ENCODE measurements at places on chromosomes 1 and 21. TPM values are rescaled to one million over a fixed set of nuclear protein-coding genes. Genes with fewer than 3 reads are reported as not detected.

The CRYAA gene
- not detected for polyA plus RNA-seq

DNA sequence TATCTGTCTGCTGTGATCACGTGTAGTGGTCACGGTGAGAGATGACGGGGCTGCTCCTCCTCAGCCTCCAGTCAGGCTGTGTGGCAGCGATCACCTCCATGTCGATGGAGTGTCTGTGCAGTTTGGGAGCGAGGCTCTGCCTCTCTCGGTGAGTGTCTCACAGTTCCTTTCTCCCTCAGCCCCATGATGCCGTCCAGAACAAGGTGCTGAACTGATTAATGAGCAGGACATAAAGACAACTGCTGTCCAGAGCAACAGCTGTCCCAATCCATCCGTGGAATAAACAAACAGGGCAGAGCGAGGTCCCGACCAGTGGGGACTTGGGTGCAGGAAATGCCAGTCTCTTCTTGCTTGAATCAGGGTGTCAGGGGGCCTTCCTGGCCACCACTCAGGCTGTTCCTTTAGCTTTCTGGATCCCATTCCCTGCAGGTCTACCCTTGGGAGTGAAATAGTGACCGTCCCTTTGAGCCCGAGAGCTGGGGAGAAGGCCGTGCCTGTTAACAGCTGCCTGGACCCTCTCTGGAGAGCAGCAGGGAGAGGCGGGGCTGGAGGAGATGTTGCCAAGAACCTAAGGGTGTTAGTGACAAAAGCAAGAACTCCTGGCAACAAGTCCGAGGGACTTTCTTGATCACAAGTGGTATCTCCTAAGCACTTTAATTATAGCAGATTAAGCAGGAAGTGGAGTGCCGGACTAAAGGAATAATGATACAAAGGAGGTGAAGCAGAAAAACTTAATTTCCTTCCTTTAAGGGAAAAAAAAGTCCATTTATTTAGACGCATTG, 443.9 kb downstream of the KIF26B start:
- H3K4me1 ChIP-seq = no peaks in the 10 kb centered on the region
- DNase-seq = no peak
- no peaks in the 10 kb centered on the region for H3K27me3 ChIP-seq
- H3K4me3 ChIP-seq = no peak overlapping the region
- no peak overlapping the region for H3K27ac ChIP-seq

DNA sequence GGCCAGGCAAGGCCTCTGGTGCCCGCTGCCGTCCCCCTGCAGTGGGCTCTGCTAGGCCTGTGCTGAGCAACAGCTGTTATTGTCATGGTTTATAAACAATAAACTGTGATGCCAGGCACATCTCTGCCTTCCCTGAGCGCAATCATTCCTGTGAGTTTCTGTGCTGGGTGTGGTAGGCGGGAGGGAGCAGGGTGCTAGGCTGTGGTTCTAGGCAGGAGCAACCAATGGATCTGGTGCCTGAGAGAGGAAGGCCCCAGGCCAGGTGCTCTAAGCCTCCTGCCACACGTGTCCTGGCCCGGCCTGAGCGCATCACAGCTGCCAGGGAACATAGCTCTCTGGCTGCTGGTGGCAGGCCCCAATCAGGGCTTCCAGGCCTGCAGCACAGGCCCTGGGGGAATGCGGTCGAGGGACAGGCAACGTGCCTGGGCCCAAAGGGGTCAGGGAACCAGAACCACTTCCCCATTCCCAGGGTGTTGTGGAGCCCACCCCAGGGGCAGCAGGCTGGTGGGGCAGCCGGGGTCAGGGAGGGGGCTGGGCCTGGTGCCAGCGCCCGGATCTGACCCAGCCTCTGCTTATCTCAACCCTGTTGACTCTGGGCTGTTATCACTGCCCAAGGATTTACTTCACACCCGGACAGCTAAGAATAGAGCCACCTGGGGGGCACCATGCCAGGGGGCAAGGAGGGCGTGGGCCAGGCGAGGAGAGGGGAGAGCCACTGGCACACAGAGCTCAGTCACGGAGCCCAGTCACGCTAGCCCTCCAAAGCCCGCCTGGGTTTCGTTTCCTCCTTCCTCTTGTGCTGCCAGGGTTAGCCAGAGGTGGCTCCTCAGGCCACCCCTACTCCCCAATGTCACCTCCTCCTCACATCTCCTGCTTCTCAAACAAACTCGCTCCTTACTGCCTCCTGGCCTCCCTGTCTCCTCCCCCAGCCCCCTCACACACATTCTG, 11.5 kb downstream of the TRIM46 start:
- DNase-seq = peak; percentile 29
- no peaks in the 10 kb centered on the region for H3K36me3 ChIP-seq
- no peak overlapping the region for H3K27ac ChIP-seq
- no peaks in the 10 kb centered on the region for H3K4me1 ChIP-seq
- no peaks in the 10 kb centered on the region for H3K27me3 ChIP-seq

DNA sequence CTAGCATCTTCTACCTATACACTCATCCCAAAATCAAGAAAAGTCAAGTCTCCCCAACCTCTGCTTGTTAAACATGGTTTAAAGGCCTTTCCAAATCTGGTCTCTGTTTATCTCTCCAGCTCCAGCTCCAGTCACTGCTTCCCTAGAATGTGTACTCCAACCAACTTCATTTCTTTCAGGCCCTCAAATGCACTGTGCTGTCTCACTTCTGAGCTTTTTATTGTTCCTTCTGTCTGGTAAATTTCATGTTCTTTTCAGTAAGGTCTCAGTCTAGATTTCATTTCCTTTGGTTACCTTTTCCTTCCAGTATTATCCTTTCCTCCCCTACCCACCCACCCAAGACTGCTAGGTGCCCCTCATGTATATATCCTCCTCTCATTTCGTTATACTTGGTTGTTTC, 3.7 kb downstream of the COL24A1 start:
- H3K27ac ChIP-seq = no peak overlapping the region
- no peaks in the 10 kb centered on the region for H3K36me3 ChIP-seq
- no peak for DNase-seq
- no peaks in the 10 kb centered on the region for H3K27me3 ChIP-seq

All from ovary (tissue), 10 donors.